Pulmonary artery endothelial cell (primary cell): ENCODE measurements at places on chromosomes 13 and 19.

DNA sequence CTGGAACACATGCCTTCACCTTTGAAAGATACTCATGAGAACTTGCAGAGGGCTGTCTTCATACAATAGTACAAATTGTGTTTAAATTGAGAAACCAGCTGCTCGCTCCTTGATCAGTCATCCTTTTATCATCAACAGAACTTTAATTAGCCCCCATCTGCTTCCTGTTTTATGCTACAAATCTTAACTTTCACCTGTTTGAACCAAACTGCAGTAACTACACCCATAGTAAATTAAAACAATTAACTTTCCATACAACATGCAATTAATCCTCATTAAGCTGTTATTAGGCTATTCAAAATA is 85.2 kb downstream of the FOXO1 start:
- DNase-seq = no peak

GRCh38 chr19:49073514-49074378 is 1.2 kb upstream of the KCNA7 start:
- DNase-seq = no peak

- DNase-seq = no peak
These were observed 16.4 kb downstream of the TDRD12 start for GRCh38 chr19:32735936-32736335.

GRCh38 chr13:76091076-76091475 is 454.9 kb downstream of the LMO7 start:
- DNase-seq = no peak

DNA sequence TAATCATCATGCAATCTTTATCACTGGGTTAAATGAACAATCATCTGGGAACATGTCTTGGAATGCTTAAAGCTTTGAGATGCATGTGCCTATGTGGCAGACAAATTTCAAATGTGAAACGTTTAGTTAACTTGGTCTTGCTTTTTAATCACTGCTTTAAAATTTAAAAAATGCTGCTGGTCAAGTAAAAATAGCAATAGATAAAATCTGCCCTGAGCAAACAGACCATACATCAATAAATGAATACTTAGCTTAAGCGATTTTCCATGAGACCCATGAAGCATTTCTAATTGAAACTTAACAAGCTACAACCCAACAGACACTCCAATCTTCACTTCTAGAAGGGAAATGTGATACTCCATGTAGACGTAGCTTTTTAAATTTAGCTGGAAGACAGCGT is 1.9 kb upstream of the KL start:
- DNase-seq = no peak

DNA sequence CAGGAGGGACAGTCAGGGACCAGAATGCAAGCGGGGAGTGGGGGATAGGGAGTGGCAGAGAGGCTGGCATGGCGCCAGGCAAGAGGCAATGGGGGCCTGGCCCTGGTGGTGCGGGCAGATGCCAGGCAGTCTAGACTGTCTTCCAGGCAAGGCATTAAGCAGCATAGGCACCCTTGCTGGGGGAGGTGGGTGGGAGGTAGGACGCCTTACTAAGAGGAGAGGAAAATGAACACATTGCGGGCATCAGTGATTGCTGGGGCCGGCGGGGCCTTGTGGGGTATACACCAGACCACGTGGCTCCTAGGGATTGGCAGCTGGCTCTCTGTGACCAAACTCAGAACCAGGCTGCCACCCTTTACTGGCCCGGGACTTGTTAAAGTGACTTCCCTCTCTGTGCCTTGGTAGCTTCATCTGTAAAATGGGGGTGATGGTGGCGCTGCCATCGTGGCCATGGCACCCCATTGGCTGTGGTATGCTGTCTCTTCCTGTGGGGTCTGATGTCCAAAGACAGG is 46.0 kb downstream of the DNM2 start:
- DNase-seq = no peak

DNA sequence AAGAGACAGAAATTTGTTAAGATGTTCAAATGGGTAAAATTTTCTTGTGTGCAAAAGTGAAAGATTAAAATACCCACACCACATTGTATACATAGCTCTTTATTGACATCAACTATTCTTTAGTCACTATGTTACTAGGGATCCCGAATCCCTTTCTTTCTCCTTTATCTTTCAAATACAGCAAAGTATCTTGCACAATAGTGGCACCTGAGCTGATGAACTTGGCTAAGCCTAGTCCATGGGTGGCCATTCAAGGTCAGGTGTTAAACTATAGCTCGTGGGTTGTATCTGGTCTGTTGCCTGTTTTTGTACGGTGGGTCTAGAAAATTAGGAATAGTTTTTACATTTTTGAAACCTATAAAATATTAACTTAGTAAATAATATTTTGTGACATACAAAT is 210.9 kb downstream of the SLITRK6 start:
- no peak for DNase-seq

- no peak for DNase-seq
These were observed 68.6 kb upstream of the IPO5 start for GRCh38 chr13:97884707-97885468.

- no peak for DNase-seq
These were observed 21.9 kb downstream of the RFX1 start for GRCh38 chr19:13984186-13984585.

DNA sequence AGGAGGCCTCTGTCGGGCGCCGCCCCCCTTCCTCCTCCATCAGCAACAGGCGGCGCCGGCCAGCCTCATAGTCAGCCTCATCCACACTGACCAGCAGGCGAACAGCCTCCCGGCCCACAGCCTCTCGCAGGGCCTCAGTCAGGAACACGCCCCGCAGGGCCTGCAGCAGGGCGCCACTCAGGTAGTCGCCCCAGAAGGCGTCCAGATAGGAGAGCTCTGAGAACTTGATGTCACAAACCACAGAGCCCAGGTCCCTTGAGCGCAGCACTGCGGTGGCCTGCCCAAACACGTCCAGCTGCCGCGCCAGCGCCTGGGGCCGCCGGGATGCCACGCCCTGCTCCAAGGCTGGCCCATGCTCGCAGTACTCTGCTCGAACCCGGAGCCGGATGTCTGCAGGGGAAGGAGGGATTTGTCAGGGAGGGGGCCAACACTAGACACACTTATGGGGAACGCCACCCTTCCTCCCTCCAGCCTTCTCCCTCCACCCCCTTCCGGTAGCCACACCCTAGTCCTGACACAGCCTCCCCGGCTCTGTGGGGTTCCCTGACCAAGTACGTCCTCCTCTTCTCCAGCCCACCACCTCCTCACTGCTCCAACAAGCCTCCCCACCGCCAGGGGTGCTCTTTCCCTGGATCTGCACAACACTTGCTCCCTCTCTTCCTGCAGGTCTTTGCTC is 17.9 kb downstream of the DEDD2 start:
- DNase-seq = no peak

DNA sequence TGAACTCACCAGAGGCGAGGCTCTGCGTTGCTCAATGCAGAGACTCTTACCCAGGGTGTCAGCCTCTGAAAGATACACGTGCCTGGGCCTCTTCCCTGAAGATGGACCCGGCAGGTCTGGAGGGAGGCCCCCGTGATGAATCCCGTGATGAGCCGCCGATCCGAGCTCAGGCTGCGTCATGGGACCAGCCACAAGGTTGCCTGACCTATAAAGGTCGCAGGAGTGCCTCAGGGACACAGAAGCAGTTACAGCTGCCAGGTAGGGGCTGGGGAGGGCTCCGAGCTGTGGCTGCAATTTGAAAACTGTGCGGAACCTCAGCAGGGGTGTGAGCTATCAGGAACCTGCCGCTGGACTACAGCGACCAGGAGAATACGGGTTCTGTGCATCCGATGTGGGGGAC is 10.5 kb upstream of the ATP11A start:
- DNase-seq = no peak

GRCh38 chr13:76000131-76000530 is 364.0 kb downstream of the LMO7 start:
- DNase-seq = no peak

- DNase-seq = no peak
These were observed 114.4 kb upstream of the SERTM1 start for GRCh38 chr13:36559375-36559774.

DNA sequence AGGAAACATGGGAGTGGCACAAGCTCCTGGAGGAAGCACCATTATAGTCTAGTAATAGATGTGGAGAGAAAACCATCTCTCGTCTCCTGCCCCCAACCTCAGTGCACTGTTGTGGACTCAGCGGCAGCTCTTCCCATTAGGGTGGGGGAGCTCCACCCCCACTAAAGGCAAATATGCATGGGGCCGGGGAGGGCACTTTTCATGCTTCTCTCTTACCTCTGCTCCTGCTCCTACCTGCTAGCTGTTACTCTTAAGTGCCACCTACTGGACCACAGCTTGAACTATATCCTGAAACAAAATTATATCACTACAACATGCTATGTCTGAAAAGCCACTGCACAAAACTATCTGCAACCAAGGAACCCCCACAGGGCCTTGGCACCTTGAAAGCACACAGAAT is 112.6 kb upstream of the DACH1 start:
- no peak for DNase-seq

- DNase-seq = no peak
These were observed 4.8 kb downstream of the STK24 start for GRCh38 chr13:98571955-98572662.

- no peak for DNase-seq
These were observed 3.8 kb upstream of the TSHZ3 start for GRCh38 chr19:31352782-31353651.

GRCh38 chr13:40692946-40693345 is 26.5 kb upstream of the FOXO1 start:
- DNase-seq = no peak

GRCh38 chr13:73708393-73708985 is 425.7 kb downstream of the KLF12 start:
- peak; percentile 30 for DNase-seq

- no peak for DNase-seq
These were observed 53.6 kb downstream of the XPO4 start for GRCh38 chr13:20848944-20849343.

- DNase-seq = no peak
These were observed 15.4 kb downstream of the LILRA1 start for GRCh38 chr19:54608792-54609191.

GRCh38 chr19:30887042-30887441 is 462.2 kb downstream of the TSHZ3 start:
- DNase-seq = no peak

- DNase-seq = no peak
These were observed 6.5 kb upstream of the LILRB2 start for GRCh38 chr19:54287456-54287855.

- no peak for DNase-seq
These were observed 1.8 kb downstream of the ETHE1 start for GRCh38 chr19:43524922-43525835.

GRCh38 chr13:35514061-35514477 is 37.6 kb upstream of the MAB21L1 start:
- DNase-seq = no peak

DNA sequence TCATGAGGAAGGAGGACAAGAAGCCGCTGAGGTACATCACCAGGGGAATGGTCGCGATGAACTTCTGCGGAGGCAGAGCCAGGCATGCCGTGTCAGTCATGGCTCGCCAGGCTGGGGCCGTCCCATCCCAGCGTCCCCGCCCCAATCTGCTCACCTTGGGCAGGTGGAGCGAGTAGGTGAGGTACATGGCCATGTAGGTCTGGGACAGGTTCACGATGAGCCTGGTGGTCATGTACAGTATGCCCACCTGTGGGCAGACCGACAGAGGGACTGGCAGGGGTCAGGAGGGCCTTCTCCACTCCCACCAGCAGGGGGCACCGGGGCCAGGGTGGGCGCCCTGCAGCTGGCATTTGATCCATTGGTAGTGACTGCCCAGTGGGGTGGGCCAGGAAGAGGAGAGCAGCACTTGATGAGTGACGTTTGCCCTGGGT is 8.3 kb downstream of the TEKTIP1 start:
- no peak for DNase-seq

DNA sequence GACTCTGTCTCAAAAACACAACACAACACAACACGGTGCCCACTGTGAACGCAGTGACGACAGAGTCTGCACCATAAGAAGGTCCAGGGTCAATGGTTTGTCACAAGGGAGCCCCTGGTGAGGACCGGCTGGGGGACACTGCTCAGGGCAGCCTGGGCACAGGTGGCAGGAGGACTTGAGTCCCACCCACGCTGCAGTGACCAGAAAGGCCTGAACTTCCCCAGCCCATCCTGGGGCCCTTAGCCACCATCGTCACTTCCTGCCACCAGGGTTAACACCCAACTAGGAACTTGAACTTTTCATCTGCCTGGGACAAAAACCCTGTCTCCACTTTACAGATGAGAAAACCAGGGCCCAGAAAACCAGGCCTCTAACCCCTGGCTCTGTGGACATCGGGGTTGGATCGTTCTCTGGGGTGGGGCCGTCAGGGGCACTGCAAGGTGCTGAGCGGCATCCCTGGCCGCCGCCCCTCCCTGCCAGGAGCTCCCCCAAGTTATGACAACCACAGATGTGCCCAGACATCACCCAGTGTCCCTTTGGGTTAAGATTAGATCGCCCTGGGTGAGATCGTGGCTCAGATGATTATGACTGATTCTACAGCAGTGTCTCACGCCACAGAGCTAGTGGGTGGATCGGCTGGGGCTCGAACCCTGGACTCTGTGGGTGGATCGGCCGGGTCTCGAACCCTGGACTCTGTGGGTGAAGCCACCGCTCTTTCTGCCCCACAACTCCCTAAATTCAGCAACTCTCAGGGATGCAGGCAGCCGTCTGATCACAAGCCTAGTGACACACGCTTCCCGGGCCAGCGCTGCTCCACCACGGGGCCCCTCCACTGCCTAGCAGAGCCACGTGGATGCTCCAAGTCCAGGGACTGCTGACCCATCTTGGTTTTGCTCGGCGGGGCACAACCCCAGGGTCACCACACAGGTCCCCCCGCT is 14.0 kb downstream of the MOB3A start:
- no peak for DNase-seq

DNA sequence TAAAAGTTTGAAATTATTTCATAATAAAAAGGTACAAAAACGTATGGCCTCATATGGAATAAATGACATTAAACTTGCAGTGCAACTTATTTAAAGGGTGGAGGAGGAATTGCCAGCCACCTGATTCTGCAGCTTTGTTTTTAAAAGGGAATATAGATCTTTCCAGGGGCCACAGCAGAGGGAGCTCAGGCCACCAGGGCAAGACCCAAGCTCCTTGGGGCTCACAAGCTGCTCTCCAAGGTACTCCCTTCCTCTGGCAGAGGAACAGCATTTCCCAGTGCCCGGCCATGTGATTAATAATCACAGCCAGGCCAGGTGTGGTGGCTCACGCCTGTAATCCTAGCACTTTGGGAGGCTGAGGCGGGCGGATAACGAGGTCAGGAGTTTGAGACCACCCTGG is 6.2 kb downstream of the ACOD1 start:
- DNase-seq = no peak

- DNase-seq = no peak
These were observed 31.1 kb downstream of the OPA3 start for GRCh38 chr19:45553464-45553863.
